Adipose tissue (tissue), 3 donors: ENCODE measurements at places on chromosomes 3 and 15. TPM values are rescaled to one million over a fixed set of nuclear protein-coding genes. Genes with fewer than 3 reads are reported as not detected.

Gene ERICH6
- polyA plus RNA-seq = not detected

Gene GOLGA6L25
- not detected for polyA plus RNA-seq

Gene FGF12
- polyA plus RNA-seq = 0.79 TPM

Gene CAMKV
- polyA plus RNA-seq = not detected

Gene HTR3E
- polyA plus RNA-seq = not detected

Gene ACAP2
- polyA plus RNA-seq = 9.9 TPM

Gene PROK2
- 14.8 TPM for polyA plus RNA-seq
